SJCRH30 (cell line): ENCODE measurements at places on chromosomes 13 and 19.

DNA sequence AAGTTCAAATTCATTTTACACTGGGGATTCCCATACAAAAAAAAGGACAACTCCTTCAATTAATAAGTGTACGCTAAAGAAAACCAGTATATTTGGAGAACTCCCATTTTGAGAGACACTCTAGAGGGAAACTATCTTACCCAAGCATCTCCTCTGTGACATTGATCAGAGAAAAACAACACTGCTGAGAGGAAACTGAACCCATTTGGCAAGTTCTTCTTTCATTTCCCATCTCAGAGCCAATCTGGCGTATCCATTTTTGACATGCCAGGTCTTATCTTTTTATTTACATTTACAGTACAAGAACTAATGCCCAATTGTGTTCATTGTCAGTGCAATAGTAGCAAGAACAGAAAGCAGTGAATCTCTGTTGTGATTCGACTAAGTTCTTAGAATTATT lies 30.1 kb downstream of the LIG4 start:
- DNase-seq, result no peak

- no peak for DNase-seq
Measured at GRCh38 chr13:97945342-97945741, 8.1 kb upstream of the IPO5 start.

GRCh38 chr19:55372316-55373081 lies 2.2 kb upstream of the IL11 start:
- DNase-seq, result peak; percentile 82

DNA sequence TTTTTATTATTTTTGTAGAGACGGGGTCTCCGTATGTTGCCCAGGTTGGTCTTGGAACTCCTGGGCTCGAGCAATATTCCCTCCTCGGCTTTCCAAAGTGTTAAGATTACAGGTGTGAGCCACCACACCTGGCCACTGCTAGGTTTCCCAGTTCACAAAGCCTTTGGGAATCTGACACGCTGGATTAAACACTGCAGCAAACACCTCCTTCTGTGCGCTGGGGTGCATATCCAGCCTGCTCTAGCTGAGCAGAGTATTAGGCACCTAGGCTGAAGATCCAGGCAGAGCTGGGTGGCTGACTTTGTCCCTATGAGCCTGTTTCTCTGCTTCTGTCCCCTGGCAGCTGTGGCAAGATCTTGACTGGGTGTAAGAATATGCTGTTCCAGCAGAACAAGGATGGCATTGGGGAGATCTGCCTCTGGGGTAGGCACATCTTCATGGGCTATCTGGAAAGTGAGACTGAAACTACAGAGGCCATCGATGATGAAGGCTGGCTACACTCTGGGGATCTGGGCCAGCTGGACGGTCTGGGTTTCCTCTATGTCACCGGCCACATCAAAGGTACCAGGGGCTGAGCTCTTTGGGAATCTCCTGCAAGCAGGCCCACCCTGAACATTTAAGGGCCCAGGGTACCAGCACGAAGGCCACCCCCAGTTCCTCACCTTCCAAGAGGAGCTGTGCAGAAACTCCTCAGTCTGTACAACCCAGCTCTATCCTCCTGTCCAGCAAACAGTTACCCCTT lies 49.8 kb downstream of the ACSBG2 start:
- no peak for DNase-seq

DNA sequence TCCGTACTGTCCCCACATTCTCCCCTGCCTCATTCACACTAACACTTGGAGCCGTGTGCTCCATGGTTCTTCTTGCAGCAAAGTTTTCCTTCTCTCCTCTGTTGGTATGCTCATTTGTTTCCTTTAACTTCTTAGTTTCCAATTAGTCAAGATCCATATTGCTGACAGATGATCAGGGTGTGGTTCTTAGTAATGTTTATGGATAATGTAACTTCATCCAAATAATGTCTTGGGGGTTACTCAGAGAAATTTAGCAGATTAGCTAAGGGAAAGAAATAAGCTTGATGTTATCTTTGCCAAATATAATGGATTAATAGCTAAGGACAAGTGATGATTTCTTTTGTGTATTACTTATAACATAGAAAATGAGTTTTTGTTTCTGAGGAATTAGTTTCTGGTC lies 174.4 kb downstream of the NUFIP1 start:
- no peak for DNase-seq

GRCh38 chr19:55146078-55146704 lies 2.8 kb downstream of the TNNT1 start:
- DNase-seq, result peak; percentile 63

DNA sequence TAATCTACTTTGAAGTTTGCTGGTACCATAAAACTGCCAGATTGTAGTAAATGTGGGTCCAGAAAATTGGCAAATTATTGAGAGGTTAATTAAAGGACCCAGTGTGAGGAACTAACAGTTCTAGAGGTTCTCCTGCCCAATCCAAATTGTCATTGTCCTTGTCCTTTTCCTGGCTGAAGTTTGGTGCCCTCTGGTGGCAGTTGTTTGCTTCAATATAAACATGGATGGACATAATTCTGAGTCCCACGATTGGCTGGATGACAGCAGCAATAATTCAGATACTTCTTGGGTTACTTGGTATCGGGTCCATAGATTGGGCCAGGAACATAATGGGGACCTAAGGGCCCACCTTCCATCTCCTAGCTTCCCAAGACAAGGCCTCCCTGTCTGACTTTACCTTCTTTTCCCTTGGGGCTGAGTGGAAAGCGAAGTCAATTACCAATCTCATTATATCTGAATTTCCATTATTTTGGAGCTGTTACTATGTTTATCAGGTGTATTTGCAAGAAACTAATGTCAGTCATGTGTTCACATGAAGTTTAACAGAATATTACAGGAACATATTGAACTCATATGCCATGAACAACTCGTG lies 33.8 kb upstream of the GARRE1 start:
- peak; percentile 82 for DNase-seq
